ENCODE measurements at places on chromosomes 5 and 9. TPM values are rescaled to one million over a fixed set of nuclear protein-coding genes. Genes with fewer than 3 reads are reported as not detected.

Gene PCDHGA1
- 1.1 TPM for polyA plus RNA-seq

Gene PLAC8L1
- polyA plus RNA-seq = 2.4 TPM

Gene RNF44
- 51.1 TPM for polyA plus RNA-seq

Gene ALDH1B1
- polyA plus RNA-seq = 40.3 TPM

DNA sequence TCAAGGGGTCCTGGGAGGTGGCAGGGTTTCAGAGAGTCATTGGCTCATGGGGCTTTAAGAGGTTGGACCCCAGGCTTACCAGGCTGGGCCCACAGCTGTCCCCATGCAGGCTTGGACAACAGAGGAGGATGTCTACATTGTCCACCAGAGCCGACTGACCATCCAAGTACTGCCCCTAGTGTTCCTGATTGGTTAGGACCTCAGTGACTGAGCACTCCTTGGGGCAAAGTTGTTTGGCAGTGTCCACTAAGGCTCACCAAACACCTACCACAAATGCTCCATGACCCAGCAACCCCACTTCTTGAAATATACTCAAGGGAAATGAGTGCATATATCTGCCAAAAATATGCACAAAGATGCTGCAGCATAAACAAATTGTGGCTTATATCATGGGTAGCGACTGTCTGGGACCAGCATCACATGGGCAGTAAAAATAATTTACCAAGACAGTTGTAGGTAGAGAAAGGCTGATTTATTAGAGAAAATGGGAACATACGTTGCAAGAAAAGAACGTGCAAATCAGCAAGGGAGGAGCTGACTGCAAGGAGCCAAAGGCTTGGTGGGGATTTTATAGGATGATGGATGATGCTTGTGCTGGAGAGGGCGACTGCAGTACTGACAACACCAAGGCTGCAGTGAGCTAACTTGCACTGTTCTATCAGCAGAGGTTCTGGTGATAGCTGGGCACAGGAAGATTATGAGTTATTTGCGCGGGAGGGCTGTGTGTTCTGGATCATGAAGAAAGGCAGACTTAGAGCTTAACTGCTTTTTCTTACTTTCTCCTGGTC is 265.2 kb downstream of the GADD45G start:
- no peak for DNase-seq

DNA sequence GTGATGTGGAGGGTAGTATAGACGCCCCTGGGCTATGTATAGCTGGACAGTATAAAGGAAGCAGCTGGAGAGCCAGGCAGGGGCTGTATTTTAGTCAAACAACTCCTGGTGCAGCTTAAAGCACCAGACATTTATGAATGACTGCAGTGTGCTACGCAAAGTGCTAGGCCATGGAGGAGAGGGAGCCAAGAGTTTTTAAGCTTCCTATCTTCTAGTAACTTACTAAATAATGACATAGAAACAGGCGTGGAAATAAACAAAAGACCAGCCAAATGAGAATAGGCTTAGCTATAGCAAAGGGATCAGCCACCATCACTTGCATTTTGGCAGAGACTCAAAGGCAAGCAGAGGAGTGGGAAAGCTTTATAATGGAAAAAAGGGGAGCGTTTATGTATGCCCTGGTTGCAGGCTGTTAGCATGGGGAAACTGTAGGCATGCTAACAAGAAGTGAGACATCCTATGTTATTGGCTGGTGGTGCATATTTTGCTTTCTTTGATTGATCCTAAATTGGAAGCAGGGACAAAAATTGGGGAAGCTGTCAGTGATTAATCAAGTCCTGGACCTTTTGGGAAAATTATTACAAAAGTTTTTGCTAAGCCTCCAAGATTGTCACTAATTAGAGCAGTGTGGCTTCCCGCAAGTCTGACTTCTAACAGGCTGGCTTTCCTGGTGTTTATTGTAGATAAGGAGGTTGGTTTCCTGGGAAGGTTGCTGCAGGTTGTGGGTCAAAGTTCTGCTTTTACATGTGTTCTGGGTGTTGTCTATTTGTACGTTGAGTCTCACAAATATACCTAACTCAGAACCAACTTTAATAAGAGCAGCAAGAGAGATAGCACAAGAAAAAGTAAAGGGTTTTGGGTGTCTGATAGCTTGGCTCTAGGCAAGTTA is 46.6 kb downstream of the RAB3C start:
- no peak for DNase-seq

DNA sequence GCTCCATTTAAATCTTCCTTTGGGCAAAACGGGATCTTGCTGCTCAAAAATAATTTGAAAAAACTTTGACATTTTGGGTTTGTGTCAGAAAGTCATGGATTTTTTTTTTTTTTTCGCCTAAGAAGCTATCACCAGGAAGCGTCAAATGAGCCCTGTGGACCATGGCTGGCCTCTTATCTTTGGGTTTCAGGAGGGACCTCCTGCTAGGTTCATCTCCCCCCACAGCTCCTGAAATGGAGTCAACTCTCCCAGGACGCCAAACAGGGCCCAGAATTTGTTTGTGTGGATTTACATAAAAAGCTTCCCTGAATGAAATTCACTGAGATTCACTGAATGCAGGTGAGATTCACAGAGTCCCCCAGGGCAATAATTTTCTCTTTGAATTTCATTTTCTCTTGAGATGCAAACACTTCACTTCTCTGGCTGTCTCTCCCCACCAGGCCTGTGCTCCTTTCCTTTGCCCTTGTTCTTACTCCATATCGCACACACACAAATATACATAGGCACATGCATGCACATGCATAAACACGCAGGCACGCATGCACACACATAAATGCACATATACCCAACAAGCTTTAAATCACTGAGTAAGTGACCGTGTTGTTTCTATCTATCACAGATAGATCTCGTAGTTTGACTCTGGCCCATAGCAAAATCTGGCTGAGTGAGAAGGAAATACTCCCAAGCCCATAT is 55.3 kb upstream of the GALNT10 start:
- no peak for DNase-seq

GRCh38 chr5:72166070-72166979 is 59.0 kb downstream of the MAP1B start:
- DNase-seq = peak; percentile 56

DNA sequence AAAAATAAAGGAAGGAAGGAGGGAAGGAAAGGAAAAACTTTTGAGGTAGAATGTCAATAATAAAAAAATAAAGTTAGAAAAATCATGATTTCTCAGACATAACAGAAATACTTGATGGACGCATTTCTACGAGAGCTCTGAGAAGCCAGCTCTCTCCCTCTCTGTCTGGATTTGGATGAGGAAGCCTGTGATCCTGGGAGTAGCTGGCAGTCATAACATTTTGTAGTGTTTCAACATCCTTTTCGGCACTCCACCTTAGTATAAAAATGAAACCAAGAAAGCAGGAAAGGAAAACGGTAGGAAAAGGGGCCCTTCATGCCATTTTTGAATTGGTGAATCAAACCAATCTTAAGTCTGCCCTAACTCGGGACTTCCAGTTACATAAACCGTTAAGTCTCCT is 321.3 kb downstream of the EPB41L4A start:
- DNase-seq = no peak
